ENCODE measurements at places on chromosomes 5 and 9. TPM values are rescaled to one million over a fixed set of nuclear protein-coding genes. Genes with fewer than 3 reads are reported as not detected.

GRCh38 chr9:124502711-124503702, 4.2 kb downstream of the NR5A1 start:
- peak; percentile 10 for DNase-seq

DNA sequence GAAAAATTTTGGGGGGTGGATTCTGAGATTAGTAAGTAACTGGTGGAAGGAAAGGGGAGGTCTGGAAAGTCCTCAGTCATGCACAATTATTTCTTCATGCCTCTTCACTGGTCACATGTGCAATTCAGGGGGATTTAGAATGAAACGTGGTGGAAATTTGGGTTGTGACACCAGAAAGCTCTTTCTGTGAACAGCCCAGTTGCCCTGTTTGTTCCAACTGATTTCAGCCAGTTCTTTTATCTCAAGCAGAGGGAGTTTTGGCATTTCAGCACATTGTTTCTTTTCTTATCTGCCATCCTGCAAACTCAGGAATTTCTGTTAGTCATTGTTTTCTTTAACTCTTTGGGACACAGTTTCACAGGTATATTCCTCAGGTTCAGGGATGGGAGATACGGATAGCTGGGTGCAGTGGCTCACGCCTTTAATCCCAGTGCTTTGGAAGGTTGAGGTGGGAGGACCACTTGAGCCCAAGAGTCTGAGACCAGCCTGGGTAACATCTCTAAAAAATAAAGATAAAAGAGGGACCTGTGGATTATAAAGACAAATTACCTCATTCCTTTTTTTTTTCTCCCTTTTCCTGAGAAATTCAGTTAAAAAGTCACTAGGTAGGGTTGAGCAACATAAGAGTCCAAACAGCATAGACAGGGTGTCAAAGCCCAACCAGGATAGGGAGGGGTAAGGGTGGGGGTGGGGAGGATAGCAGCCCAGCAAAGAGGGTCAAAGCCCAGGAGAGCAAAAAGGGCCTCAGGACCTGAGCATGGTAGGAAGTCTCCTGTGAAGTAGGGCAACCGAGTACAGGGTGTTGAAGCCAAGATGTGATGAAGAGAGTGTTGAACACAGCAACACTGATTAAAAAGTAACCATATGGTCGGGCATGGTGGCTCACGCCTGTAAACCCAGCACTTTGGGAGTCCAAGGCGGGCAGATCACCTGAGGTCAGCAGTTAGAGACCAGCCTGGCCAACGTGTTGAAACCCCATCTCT, 5.4 kb upstream of the B4GALT1 start:
- peak; percentile 77 for DNase-seq

- DNase-seq, result no peak
Observed at GRCh38 chr5:33657176-33657575, 216.4 kb downstream of the TARS1 start.

GRCh38 chr5:167709625-167710024, 581.8 kb upstream of the WWC1 start:
- no peak for DNase-seq

- DNase-seq, result no peak
Observed at GRCh38 chr5:142319560-142320429, 5.0 kb downstream of the SPRY4 start.

Gene GFI1B
- not detected for total RNA-seq

- DNase-seq, result no peak
Observed at GRCh38 chr9:123394291-123395235, 38.6 kb downstream of the CRB2 start.

- DNase-seq, result no peak
Observed at GRCh38 chr5:4255441-4255840, 659.8 kb downstream of the IRX1 start.

- DNase-seq, result no peak
Observed at GRCh38 chr5:179243333-179243732, 101.9 kb downstream of the ADAMTS2 start.

GRCh38 chr9:96382175-96382574, 1.3 kb downstream of the SLC35D2 start:
- DNase-seq, result peak; percentile 23

GRCh38 chr5:115594128-115595047, 7.9 kb downstream of the TICAM2 start:
- peak; percentile 54 for DNase-seq

GRCh38 chr9:13847270-13847669, 466.7 kb downstream of the NFIB start:
- no peak for DNase-seq

GRCh38 chr5:126808521-126808988, 31.6 kb downstream of the LMNB1 start:
- DNase-seq, result peak; percentile 63

GRCh38 chr9:111633389-111633736, 2.2 kb downstream of the DNAJC25 start:
- DNase-seq, result no peak

GRCh38 chr5:127517110-127517479, 345 bp upstream of the PRRC1 start:
- DNase-seq, result no peak

DNA sequence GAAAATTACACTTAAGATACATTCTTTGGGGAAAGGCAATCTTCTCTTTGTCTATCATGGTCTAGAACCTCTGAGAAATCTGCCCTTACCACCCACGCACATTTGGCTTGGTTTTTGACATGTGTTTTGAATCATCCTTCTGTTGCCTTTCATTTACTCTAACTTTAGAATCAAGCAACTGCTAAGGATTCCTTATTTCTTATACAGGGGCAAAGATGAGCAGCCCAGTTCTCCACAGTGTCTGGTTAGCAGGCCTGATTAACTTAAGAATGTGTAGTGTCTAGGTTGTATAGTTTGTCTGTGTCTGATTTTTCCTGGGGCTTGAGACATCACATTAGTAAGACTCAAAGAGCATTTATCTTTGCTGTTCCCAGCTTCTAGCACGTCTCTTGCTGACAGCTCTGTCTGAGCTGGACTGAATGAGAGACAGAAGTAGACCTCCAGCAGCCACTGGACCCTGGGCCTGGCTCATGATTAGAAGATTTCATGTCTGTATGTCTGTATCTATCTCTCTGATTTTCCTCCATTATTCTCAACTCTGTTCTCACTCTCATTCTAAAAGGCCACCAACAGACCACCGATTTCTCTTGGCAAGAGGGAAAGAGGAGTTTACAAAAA, 31.8 kb upstream of the PCA3 start:
- no peak for DNase-seq

DNA sequence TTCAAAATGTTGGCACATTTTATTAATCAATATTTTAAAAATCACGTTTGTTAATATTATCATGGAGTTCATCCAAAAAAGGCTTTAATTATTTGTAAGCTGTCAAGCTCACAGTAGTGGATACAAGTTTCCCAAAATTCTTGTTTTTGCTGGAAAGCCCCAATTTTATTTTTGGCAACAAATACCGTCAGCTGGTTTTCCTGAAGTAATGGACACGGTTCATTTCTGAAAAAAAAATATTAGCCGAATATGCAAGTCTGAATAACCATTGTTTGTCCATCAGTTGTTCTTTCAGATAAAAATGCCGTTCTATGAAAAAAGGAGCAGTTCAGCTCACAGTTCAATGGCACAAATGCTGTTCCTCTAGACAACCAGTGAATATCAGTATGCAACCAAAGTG, 101.5 kb upstream of the RAI14 start:
- no peak for DNase-seq

Gene BTNL3
- not detected for total RNA-seq

Gene EXOSC2
- total RNA-seq, result 31.9 TPM

DNA sequence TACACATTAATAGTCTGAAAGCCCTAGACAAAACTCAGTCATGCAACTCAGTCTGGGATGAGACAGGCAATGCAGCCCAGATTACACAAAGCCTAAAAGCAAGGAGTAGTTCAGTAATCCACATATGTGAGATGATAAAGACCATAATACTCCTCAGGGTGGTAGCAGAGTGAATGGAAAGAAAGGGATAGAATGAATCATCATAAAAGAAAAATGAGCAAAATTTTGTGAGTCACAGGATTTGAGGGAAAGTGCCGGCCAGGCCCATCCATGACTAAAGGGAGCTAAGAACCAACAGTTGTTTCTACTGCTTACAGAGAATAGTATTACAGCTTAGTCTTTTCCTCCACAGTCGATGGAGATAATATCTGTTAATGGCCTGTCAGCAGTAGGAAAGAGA, 90.0 kb upstream of the POU5F2 start:
- peak; percentile 16 for DNase-seq

GRCh38 chr5:136689552-136689951, 324.2 kb upstream of the TRPC7 start:
- no peak for DNase-seq

DNA sequence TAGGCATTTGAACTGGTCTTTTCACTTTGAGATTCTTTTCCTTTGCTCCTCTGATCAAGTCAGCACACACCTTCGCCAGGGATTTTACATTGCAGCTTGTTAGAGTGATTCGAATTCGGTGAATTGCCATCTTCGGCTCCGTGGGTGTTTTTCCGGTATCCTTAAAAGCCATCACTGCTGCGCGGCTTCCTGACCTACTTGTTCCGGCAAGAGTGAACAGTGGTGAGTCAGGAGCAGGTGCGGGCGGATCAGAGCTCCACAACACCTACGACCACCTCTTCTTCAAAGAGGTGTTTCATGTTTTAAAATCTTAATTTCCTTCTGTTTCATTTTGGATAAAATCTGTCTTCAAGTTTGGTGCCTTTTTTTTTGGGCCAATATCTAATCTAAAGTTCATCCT, 134.6 kb downstream of the TMC1 start:
- DNase-seq, result no peak

GRCh38 chr5:34660444-34660843, 4.3 kb downstream of the RAI14 start:
- peak; percentile 87 for DNase-seq

- DNase-seq, result no peak
Observed at GRCh38 chr5:11791792-11792191, 112.5 kb downstream of the CTNND2 start.

DNA sequence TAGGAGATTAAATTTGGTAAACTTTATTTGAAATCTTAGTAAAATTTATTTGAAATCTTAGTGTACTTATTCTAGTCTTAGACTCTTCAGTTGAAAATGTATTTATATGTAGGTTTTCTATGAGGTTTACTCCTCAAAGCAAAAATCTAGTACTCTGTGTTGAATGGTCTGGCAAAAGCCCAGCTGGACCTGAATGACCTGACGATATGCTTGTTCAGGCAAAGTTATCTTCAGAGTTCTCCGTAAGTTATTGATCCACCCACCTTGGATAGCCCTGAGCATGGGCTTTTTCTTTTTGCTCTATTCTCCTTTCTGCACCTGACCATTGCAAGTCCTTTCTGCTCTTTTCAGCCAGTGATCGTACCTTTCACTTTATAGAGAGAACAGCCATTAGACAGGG, 158.4 kb downstream of the MAN2A1 start:
- no peak for DNase-seq

- DNase-seq, result no peak
Observed at GRCh38 chr9:137499416-137499815, 40.3 kb upstream of the NSMF start.

GRCh38 chr9:6984941-6985578, 227.3 kb downstream of the KDM4C start:
- DNase-seq, result no peak

DNA sequence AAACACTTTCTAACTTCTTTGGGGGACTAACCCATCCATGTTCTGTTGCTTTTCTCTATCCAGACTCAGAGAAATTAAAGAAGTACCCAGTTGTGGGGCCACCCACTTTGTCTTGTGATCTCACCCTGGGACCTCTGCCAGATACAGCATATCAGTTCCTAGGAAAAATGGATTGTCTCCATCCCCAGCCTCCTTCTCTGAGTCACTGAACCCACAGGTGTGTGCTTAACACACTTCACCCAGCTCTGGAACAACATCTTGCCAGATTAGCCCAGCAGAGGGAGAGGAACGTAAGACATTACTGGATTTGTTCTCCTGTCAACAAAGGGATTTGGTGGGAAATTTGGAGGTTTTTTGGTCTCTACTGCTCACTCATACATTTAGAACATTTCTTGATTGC, 19.2 kb downstream of the FAM240B start:
- peak; percentile 21 for DNase-seq

- no peak for DNase-seq
Observed at GRCh38 chr9:124797343-124798103, 20.6 kb downstream of the OLFML2A start.

Gene PDLIM7
- total RNA-seq, result 73.0 TPM

GRCh38 chr5:14342306-14342705, 199.2 kb downstream of the TRIO start:
- peak; percentile 60 for DNase-seq

DNA sequence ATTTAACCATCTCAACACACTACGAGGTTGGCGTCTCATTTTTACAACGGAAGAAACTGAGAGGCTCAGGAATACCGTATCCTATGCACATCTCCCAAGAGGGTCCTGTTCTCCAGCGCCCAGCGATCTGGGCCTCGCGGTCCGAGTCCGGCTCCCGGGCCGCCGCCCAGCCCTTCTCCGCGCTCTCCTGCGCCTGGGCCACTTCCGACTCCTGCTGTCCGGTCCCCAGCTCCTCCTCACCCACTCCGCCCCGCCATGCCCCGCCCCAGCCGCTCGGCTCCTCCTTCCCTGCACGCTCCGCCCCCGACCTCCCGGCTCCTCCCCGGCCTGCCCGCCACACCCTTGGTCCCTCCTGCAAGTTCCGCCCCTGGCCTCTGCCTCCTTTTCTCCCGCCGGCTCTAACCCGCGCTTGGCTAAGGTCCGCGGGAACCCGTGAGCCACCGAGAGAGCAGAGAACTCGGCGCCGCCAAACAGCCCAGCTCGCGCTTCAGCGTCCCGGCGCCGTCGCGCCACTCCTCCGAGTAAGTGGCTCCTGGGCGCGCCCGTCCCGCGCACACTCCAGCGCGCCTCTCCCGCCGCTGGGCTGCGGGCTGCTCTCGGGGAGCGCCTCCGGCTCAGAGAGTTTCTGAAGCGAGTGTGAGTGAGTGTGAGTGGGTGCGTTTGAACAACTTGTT, 87.3 kb upstream of the TNFAIP8 start:
- DNase-seq, result peak; percentile 93

- DNase-seq, result peak; percentile 69
Observed at GRCh38 chr5:55691265-55692105, 20.6 kb downstream of the SLC38A9 start.

Gene NEURL1B
- total RNA-seq, result 26.0 TPM

- no peak for DNase-seq
Observed at GRCh38 chr5:34847056-34847455, 8.1 kb downstream of the TTC23L start.

DNA sequence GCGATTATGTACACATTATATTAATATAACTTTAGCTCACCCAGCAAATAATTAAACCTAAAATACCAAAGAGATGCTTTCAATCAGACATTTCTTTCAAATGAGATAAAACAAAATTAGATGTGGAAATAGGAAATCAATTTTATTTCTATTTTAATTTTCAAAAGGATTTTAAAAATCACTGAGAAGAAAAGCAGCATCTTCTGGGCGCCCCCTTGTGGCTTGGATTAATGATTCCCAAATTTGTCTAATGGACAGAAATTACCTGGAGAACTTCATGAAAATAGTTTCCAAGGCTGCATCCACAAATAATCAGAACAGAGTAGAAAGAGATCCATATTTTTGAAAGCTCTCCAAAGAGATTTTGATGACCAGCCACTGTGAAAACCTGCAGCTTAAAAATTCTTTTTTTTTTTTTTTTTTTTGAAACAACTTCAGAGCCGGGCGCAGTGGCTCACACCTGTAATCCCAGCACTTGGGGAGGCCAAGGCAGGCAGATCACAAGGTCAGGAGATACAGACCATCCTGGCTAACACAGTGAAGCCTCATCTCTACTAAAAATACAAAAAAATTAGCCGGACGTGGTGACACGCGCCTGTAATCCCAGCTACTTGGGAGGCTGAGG, 50.9 kb upstream of the CEMIP2 start:
- DNase-seq, result peak; percentile 68

Gene PNPLA7
- total RNA-seq, result 1.7 TPM
